ENCODE measurements at places on chromosomes 2 and 18.

GRCh38 chr18:79607361-79607952, 72.1 kb upstream of the CTDP1 start:
- DNase-seq = no peak

GRCh38 chr2:136242687-136243277, 124.8 kb upstream of the CXCR4 start:
- no peak for DNase-seq

GRCh38 chr2:61263830-61264229, 101.8 kb downstream of the C2orf74 start:
- DNase-seq = no peak

GRCh38 chr2:221541131-221541735, 30.9 kb downstream of the EPHA4 start:
- DNase-seq = no peak

- no peak for DNase-seq
Observed at GRCh38 chr18:78099979-78100588, 850.4 kb downstream of the GALR1 start.

DNA sequence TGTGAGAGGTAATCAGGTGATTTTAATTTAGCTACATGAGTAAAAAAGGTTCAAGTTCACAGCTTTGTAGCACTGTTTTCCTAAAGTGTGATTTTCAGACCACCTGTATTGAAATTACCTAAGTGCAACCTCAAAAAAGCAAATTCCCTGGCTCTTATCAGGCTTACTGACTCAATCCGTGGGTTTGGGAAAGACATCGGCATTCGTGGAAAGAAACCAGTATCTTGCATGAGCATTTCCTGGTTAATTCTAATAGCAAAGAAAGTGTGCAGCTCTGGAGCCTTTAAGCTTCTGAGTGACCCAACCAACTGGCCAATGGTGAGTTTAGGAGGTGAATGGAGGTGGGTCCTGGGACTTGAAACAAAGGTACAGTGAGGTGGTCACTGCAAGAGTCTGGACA, 300.9 kb downstream of the NBAS start:
- DNase-seq = no peak

GRCh38 chr2:216671081-216671411, 24.3 kb downstream of the IGFBP5 start:
- no peak for DNase-seq

DNA sequence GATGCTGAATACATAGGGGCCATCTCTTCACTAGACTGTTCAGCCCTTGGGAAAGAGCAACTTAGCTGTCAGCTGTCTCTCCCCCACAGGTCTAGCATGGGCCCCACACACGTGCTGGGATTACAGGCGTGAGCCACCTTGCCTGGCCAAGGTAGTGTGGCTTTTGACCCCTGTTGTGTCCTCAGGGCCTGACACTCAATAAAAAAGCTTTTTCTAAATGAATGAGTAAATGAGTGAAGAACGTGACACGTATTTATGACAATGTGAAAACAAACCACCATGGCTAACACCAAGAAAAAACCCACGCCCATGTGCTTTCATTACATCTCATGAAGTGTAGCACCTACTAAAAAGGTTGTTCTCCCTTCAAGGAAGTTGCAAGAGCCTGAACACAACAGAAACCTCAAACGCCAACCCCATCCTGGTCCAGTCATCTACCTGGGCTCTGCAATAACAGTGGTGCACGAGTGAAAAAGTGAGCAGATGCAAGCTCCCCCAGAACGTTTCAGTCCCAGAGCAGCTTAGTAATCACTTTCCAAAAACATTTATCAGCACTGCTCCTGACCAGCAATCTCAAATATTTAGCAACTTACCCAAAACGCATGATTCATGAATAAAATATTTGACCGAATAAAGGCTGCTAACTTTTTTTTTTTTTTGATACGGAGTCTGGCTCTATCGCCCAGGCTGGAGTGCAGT, 3.4 kb downstream of the WDFY1 start:
- DNase-seq = no peak

GRCh38 chr2:71791501-71792135, 338.3 kb downstream of the DYSF start:
- no peak for DNase-seq

DNA sequence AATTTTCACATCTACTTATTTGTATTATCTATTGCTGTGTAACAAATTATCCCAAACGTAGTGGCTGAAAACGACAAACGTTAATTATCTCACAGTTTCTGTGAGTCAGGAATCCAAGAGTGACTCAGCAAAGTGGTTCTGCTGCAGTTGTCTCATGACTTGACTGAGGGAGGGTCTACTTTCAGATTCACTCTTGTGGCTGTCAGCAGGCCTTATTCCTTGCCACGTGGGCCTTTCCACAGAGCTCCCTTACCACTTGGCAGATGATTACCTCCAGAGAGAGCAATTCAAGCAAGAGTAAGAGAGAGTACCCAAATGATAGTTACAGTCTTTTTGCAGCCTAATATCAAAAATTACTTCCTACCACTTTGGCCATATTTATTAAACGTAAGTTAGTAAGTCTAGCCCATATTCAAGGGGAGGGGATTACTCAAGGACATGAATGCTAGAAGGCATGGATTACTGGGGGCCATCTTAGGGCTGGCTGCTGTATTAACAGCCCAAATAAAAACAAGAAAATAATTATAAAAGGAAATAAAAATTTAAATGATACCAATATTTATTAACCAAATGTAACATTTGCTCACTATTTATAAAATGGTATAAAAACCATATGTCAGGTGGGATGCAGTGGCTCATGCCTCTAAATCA, 48.7 kb upstream of the NBEAL1 start:
- DNase-seq = no peak

- DNase-seq = no peak
Observed at GRCh38 chr18:28163201-28163775, 13.6 kb downstream of the CDH2 start.

- DNase-seq = no peak
Observed at GRCh38 chr2:27889774-27890145, 427 bp downstream of the RBKS start.

- no peak for DNase-seq
Observed at GRCh38 chr2:222514901-222515300, 90.6 kb downstream of the SGPP2 start.

DNA sequence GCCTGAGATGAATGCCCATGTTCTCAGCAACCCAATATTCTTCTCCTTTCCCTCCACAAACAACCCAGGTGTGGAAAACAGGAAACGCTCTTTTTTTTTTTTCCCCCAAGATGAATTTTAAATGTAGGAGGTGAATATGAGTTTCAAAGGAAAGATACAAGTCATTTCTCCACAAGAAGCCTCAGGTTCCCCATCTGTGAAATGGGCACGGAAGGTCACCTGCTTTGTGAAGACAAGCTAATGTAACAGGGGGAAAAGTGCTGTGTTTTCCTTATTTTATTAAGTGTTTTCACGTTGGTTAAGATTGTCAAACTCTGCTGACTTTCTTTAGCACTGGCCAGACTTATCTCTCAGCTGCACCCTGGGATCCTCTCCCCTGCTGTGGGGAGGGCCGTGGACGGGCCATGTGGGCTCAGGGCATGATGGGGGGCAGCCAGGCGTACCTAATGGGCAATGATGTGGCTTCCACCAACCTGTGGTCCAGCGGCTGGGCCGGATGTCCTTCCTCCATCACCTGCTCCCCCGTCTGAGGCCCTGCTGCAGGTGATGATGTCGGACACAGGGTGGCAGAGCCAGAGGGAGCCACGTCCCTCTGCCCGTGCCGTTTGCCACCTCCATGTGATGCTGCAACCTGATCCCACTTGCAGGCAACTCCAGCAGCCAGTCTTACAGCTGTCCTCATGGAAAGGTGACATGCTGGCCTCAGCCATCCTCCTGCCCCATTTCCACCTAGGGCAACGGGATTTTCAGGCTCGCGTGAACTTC, 130.0 kb upstream of the PXDN start:
- no peak for DNase-seq

GRCh38 chr2:75790814-75791467, 80.2 kb upstream of the GCFC2 start:
- no peak for DNase-seq

DNA sequence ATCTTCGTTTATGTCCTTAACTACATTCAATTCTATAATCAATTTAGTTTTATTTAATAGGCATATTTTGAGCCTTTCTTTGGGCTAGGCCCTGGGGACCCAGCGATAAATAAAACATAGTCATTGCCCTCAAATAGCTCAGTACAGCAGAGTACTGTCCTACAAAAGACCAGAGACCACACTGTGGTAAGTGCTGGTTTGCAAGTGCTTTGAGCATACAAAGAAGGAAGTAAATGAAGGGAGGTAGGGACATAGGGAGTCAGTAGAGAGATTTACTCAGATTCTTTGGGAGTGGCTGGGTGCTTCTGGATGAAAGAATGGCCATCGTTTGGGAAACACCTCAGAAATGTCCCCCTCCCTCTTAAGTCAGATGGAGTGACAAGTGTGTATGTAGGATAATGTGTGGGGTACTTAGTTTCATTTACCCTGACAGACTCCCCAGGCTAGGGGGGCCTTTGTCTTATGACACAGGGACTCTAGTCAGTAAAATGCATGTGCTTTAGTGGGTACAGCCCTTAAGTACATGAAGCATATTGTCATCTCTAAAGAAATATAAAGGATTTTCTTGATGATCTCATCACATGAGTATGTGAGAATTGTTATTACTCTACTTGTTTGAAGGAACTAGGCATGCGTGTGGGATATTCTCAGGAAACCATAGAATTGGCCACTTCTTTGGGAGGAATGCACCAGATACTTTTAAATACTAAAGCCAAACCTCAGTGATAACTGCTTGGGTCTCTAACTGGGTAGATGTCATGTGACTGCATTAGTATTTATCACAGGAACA, 35.1 kb downstream of the MAPRE2 start:
- no peak for DNase-seq

- no peak for DNase-seq
Observed at GRCh38 chr18:51520676-51521180, 323.2 kb upstream of the MEX3C start.

DNA sequence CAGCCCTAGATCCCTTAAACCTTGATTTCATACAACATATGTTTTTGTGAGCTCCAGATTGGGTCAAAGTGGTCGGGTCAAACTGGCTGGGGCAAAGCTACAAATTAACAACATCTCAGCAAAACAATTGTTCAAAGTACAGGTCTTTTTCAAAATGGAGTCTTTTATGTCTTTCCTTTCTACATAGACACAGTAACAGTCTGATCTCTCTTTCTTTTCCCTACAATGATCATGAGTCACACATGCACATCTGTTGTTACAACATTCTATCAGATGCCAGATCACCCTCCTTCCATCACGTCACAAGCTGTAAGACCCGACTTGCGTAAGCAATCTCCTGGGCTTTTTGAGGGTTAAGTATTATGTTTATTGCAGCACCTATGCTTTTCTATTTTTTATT, 55.1 kb downstream of the RHOB start:
- DNase-seq = no peak

DNA sequence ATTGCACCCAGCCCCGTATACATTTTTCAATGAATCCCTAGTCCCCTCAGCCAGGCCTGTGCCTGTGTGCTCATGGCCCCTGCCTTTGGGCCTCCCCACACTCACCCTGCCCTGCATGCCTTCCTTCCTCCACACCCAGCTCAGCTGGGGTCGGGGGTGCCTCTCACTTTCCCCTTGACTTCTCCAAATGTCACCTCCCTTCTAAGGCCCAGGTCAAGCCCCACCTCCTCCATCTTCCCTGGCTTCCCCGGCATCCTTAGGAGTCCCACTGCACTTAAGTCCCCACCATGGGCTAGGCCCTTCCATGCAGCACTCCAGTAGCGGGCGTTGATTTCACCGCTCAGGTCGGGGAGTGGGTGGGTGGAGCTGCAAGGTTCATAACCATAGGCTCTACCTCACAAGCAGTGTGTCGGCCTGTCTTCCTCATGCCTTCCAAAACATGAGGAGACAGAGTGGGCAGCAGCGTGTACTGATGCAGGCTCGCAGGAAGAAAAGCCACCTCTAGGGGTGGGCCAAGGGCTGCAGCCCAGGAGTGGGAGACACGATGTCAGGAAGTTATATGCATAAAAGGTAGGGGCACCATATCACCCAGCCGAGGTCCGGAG, 47.7 kb downstream of the DNMT3A start:
- DNase-seq = no peak
